ENCODE measurements at places on chromosomes 2 and 18.

- no peak for DNase-seq
Observed at GRCh38 chr2:130762031-130762909, 6.9 kb downstream of the AMER3 start.

DNA sequence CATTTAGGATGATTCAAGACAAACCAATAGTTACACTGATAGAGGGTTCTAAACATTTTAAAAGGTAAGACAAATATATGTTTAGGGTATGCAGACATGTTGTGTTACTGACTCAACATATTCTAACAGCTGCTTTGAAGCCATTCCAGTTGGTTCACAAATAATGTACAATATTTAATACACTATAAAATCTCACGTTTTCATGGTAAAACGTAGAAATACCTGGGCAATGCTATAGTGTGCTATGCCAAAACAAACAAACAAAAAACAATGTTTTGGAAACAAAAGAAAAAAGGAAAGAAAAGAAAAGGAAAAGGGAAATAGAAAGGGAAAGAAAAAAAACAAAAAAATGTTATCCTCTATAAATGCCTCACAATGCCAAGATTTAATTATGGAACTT is 277.1 kb downstream of the TCF4 start:
- DNase-seq: no peak

DNA sequence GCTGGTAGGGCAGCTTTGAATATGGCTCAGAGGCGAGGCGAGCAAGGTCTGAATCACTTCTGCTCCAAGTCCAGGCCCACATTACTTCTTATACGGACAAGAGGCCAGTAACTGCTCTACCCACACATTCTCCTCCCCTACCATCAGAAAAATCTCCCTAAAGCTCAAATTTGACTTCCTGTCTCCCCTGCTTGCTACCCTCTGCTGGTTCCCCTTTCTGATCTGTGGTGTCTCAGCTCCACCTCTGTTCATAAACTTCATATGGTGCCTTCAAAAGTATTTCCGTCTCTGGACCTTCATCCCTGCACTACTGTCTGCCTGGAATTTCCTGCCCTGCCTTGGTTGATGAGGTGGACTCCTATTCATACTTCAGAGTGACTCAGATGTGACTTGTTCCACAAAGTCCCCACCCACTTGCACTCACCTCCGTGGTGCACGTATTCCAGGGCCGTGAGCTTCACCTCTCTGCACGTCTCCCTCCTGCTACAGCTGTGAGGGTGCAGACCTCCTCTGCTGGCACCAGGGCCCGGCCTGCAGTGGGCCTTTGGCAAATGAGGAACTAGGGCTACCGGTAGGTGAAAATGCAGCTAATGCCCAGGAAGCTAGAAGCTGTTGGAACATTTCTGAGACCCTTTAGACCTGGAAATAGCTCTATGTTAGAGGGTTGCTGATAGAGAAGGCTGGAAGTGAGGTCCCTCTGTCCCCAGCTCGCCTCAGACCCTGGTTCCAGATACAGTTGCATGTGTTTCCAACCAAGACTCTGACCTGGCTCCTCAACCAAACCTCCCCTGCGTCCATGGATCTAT is 24.6 kb upstream of the KCMF1 start:
- DNase-seq: peak; percentile 73

DNA sequence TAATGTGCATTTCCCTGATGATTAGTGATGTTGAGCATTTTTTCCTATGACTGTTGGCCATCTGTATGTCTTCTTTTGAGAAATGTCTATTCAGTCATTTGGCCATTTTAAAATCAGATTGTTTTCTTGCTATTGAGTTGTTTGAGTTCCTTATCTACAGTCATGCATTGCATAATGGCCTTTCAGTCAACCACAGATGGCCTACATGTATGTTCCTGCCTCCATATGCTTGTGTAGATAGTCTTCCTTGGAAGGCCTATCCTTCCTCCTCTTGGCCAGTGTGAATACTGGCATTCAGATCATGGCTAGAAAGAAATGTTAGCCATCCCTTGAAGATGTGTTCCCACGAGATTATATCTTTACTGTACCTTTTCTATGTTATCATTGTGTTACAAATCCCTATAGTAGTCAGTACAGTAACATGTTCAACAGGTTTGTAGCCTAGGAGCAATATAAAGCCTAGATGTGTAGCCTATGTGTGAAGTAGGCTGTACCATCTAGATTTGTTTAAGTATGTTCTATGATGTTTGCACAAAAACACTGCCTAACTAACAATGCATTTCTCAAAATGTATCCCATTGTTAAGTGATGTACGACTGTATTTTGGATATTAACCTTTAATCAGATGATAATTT is 65.6 kb upstream of the CD302 start:
- no peak for DNase-seq

DNA sequence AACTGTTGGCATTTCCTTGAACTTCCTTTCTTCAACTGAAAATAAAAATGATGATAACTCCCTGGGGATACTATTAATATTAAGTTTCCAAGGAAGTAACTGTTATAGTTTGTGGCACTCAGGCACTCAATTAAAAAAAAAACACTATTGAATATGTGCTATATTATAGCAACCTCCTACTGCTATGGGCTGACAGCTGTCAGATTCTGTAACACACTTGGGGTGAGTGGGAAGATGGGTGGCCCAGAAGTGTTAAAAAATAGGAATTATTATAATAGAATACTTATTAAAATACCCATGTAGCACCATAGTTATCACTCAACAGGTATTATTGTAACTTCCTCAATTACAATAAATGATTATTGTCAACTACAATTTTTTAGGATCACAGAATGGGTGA is 130.9 kb downstream of the RNF152 start:
- no peak for DNase-seq
